ENCODE measurements at places on chromosomes 1 and 21.

DNA sequence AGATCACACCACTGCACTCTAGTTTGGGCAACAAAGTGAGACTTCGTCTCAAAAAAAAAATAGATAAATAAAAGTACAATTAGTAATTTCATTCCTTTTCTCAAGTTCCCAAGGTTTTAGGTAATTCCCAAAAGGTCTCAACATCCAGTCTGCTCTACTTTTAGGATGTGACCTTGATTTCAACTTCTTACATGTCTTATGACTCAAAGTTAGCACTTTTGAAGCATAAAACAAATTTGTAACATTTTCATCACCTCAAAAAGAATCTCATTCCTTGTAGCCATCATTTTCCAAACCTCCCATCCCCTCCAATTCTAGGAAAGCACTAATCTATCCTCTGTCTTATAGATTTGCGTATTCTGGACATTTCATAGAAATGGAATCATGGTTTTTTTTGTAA, 32.2 kb downstream of the SNX27 start:
- DNase-seq: no peak

DNA sequence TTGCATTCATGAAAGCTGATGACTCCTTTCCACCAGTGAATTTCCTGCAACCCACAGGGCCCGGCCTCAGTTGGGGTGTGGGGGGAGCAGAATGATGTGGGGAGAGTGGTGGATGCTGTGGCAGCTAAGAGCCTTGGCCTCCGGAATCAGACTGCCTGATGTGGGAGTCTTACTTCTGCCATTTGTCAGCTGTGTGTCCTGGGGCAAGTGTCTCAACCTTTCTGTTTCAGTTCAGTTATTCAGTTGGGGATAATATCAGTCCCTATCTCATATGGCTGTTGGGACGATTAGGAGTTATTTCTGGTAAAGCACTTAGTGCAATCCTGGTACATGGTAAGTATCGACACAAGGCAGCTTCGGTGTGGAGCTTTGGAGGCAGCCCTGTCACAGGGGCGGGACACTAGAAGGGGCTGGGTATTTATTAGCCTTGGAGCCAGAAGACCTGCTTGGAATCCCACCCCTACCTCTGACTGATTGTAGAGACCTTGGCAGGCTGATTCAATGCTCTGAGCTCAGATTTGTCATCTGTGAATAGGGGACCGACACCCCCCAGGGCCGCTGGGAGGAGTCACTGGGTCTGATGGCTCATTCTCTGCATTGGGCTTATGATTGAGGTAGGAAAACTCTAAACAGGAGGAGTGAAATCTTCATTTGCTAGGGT, 19.6 kb downstream of the ARHGEF10L start:
- no peak for DNase-seq

- DNase-seq: no peak
Observed at GRCh38 chr1:209755256-209755655, 597 bp upstream of the TRAF3IP3 start.

DNA sequence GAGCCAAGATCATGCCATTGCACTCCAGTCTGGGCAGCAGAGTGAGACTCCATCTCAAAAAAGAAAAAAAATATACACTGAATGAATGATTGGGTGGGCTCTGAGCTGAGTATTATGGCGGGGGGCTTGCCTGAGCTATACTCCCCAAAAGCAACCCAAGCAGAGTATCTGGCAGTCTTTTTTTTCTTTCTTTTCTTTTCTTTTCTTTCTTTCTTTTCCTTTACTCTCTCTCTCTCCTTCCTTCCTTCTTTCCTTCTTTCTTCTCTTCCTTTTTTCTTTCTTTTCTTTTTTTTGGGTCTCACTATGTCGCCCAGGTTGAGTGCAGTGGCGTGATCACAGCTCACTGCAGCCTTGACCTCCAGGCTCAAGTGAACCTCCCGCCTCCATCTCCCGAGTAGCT, 27.7 kb downstream of the KIAA1614 start:
- DNase-seq: no peak

Measured in left hindlimb (tissue), 1 donor.